Posterior cingulate gyrus (tissue), 11 donors: ENCODE measurements at places on chromosomes 2 and 18.

DNA sequence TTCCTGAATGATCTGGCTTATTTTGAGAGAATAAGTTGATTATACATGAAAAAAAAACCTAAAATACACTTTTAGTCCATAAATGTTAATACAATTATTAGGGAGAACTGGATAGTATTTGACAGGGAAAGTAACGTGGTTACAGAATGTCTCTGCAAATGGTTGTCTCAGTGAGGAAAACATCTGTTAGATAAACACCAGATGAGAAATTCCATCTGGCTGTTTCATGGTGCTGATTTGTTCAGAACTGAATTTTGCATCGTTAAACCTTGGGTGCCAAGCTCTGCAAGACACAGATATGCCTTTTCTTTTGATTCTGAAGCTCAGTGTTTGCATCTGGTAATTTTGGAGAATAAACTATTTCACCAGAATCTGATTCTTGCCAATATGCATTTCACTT is 90.4 kb downstream of the SCN3A start:
- no peak for DNase-seq

DNA sequence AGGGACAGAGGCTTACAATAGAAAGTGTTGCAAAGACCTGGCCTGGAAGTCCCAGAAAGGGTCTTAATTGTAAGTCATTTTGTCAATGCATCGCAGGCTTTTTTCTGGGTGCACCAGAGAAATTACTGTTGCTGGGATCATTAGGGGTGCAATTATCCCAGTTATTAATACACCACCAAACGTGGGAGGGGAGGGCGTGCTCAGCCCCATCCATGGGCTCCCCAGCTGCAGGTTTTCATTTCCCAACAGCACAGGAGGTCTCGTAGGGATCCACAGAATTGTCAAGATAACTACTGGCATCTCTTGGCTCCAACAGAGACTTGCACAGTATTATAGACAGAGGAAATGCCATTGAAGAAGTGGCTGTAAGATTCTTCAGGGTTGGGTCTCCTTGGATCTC is 69.6 kb upstream of the FZD7 start:
- no peak for DNase-seq

GRCh38 chr2:72933646-72934151 is 16.4 kb downstream of the EMX1 start:
- no peak for DNase-seq

DNA sequence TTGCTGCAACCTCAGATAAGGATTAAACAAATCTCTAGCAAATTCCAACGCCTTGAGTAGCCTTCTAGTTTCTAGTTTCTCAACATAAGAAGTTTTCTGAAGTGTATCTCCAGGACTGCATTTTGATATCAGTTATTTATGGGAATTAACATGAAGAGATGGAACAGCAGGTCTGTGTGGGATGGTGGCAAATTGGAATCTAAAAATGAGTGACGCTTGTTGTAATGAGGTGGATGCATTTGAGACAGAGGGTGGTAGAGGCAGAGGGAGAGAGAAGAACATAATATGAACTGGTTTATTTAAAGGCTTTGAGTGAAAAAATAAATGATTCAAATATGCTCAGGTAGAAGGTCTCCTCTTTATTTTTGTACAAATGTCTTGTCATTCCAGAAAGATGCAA is 446.8 kb upstream of the GCFC2 start:
- no peak for DNase-seq

- no peak for DNase-seq
These were observed 225.0 kb downstream of the TTC32 start for GRCh38 chr2:19676770-19677169.

DNA sequence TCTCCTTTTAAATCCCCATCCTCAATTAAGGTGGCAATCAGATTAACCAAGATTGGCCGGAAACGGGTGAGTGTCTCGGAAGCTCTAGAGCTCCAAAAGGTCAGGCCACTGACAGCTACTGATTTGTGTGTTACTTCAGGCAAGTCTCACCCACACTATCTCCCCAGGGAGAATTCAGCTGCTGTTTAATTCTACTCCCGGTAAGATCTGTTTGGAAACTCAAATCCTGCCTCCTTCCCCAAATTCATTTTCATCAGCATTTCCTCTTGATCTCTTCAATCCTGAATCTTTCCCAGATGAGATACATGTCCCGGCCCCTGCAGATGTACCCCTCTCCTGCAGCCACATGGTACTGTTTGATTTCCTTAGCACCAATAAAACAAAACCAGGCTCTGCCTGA is 34.9 kb downstream of the EFR3B start:
- no peak for DNase-seq

GRCh38 chr2:160478660-160479059 is 14.9 kb downstream of the RBMS1 start:
- DNase-seq, result no peak

- no peak for DNase-seq
These were observed 20.8 kb upstream of the IL1RL1 start for GRCh38 chr2:102290594-102290993.

DNA sequence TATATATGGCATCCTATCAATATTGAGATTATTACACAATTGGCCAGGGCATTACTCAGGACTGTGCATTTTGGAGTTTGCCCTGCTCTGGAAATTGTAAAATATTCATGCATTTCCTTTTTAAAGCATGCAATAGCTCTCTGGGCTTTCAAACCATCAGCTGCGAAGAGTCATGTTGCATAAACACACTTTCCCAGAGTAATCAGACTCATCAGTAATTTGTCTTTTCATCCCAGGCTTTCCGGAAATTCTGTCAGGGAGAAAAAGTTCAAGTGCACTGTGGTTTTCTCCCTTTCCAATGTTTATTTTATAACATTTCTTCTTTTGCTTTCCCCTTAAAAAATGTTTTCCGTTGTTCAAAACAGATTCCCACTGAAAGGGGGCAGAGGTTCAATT is 38.9 kb upstream of the FHL2 start:
- DNase-seq, result no peak

DNA sequence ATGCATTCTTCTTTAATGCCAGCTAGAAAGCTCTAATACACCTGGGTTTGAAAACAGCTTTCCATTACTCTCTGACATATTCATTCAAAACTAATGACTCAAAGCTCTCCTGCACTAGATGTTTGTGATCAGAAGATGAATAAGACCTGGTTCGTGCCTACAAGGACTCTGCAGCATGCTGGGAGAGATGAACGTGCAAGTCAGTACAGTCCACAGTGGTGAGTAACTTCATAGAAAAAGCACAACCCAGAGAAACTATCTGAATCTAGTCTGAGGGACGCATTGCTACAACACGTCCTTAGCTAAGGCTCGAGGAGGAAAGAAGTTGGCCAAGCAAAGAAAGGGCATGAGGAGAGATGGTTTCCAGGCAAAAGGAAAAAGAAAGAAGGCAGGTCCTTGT is 234.3 kb downstream of the OSR1 start:
- no peak for DNase-seq

GRCh38 chr2:24576617-24577016 is 85.6 kb downstream of the NCOA1 start:
- no peak for DNase-seq

DNA sequence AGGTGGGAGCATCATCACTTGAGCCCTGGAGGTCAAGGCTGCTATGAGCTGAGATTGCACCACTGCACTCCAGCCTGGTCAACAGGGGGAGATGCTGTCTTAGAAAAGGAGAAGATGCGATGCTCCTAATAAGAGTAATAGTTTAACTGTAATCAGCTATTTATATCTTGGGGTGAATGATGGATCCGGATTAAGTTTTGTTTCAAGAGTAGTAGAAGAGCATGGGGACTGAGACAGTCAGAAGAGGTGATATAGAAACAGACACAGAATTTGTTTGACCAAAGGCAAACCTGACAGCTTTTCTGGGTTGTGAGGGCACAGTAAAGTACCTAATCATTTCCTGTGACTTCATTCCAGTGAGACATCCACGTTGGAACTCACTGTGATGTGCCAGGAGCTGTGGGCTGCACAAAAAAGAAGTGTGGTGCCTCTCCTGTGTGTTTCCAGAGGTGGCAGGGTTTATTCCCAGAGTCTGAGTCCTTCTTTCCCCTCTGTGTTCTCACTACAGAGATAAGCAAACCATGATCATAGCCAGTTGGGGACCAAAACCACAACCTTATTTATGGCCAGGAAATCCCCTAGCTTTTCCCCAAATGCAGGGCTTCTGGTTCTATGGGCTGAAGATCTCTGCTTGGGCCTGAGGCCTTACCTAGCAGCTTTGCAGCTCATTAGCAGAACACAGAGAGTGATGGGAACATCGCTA is 113.7 kb downstream of the XRCC5 start:
- no peak for DNase-seq

DNA sequence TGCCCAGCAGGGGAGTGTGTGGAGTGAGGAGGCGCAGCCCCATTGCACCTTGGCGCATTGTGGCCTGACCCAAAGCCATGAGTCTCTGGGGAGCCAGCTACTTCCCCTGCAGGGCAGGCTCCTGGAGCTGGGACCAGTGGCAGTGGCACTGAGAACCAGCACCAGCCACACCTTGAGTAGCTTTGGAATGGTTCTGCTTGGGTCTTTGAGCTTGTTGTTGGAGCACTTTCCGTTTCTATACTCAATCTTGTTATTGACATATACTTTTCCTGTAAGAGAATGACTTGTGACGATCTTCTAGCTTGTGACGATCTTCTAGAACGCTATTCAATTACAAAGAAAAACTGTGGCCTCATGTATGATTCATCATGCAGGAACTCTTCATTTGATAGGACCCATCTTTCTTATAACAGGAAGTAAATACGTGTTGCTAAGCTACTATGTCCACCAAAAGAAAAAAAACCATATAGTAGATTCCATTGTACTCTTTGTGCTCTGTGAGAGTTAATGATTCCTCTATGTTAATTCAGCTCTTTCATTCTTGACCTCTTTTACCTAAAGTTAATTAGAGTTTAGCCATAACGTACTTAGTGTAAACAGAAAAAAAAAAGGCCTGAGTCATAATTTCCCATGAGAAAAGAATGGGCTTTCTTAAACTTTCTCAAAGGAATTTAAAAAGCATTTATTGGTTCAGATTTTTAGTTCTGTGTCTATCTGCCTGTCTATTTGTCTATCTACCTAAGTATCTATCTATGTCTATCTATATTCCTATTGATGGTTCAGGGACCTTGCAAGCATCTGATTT is 113.1 kb downstream of the GATA6 start:
- no peak for DNase-seq

GRCh38 chr2:182818501-182818900 is 47.9 kb downstream of the FRZB start:
- DNase-seq, result no peak

GRCh38 chr2:151562398-151562797 is 152.7 kb downstream of the RIF1 start:
- DNase-seq, result no peak

DNA sequence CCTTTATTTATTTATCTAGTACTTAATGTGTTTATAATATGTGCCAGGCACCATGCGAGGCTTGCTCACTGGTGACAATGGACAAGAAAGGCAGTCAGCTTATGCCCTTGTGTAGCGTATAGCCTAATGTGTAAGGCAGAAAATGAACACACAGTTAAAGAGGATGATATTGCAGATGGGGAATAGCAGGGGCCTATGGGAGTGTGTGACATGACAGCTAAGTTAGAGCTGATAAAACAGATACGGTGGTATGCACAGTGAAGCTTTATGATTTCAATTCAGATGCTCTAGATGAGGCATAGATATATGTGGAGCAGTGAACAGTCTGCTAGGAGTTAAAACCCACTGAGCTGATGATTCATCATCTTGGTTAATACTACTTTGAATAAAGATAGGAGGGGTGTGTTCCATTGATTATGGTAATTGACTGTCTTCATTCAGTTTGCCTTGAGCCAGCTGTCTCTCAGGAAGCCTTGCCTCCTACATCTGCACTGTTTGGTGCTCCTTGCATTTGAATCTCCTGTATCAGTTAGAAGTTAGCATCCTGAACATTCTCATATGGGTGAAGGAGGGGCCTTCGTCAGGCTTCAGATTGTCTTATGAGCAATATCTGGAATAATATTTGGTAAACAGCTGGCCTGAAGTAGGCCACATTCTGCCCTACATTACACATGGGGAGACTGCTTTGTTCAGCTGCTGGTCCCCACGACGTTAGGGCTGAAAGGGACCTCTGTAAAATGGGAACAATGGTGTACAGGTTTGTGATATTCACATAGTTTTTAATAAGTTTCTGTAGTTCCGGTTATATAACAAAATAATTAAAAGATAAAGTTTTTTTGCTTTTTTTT is 13.2 kb downstream of the MAP4K4 start:
- DNase-seq, result no peak

- DNase-seq, result peak; percentile 82
These were observed 25.5 kb upstream of the KCNG2 start for GRCh38 chr18:79772108-79772864.

DNA sequence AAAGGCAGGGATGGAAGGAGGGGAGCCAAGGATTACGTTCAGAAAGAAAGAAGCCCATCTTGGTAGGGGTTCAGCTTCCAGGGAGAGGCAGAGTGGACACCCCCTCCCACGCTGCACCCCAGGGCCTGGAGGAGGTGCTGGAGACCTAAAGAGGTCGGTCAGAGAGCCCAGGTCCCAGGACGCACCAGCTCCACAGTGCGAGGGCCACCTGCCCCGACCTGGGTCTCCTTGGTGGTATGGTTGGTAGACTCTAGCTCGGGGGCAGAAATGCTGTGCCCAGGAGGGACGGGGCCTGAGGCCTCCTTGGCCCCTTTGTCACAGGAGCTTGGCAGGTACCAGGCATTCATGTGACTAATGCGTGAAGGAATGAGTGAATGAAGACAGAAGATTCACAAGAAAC is 87.1 kb upstream of the RAB6C start:
- no peak for DNase-seq
